Forelimb muscle (tissue), 1 donor: ENCODE measurements at places on chromosomes 13 and 19. TPM values are rescaled to one million over a fixed set of nuclear protein-coding genes. Genes with fewer than 3 reads are reported as not detected.

NOVA2 gene
- 3.6 TPM for polyA plus RNA-seq

- DNase-seq, result no peak
These were observed 481 bp downstream of the ALOX5AP start for GRCh38 chr13:30735872-30736175.

DNA sequence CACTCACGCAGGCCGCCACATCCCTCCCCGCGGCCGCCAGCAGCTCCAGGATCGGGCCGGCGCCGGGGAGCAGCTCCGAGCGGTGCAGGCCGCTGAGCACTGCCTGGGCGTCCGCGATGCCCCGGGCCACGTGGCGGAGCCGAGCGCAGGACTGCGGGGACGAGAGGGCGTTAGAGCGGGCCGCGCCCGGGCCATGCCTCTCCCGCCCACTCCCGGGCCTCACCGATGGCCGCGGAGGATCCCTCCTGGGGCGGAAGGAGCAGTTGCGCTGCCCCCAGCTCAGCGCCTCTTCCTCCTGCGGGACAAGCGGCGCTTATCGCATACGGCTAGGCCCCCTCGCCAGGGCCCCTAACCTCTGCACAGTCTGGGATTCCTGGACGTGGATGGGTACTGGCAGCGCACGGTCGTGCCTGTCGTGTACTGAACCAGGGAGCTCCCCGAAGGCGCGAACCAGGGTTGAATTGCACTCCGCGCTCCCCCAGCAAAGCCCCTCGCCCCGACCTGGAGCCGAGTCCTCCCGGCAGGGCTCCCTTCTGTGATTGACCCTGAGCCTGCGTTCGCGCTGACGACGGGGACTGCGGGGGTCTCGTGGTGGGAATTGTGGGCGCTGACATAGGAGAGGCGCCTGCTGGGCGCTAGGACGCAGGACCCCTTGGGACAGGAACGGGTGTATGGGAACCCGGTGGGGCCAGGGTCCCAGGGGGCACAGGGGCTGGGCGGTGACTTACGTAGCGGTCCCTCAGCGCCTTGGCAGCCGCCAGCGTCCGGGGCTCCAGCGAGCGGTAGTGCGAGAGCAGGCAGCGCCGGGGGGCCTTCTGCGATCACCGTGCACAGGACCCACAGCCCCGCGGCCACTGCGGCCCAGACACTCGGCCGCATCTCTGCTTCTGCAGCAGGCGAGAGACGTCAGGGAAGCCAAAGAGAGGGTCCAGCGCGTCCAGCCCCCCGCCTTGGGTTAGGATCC lies 673 bp downstream of the IFNL4 start:
- DNase-seq, result no peak

- no peak for DNase-seq
These were observed 108.9 kb downstream of the RBM26 start for GRCh38 chr13:79297128-79297527.

DNA sequence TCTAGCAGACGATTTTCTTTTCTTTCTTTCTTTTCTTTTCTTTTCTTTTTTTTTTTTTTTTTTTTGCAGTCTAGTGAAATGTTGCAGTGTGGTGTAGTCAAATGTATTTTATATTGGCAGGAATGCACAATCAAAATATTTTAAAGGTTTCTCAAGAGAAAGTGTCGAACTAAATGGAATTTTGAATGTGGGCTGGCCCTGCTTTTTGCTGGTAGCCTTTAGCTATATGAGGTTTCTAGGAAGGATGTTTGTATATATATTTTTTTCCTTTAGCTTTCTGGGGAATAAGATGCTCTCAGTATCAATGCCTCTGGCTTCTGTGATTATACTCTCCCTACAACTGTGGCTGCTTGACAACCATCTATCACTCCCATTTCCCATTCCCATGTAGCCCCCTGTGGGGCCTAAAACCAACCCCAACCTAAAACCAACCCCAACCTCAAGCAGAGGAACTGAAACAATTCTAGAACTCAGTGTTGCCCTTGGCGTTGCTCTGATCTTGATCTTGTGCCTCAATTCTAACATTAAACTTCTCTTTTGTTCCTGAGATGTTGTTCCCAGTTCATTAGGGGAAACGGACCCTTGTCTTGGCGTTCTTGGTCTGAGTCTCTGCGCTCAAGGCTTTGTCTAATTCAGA lies 27.1 kb downstream of the CYSLTR2 start:
- DNase-seq, result no peak

DNA sequence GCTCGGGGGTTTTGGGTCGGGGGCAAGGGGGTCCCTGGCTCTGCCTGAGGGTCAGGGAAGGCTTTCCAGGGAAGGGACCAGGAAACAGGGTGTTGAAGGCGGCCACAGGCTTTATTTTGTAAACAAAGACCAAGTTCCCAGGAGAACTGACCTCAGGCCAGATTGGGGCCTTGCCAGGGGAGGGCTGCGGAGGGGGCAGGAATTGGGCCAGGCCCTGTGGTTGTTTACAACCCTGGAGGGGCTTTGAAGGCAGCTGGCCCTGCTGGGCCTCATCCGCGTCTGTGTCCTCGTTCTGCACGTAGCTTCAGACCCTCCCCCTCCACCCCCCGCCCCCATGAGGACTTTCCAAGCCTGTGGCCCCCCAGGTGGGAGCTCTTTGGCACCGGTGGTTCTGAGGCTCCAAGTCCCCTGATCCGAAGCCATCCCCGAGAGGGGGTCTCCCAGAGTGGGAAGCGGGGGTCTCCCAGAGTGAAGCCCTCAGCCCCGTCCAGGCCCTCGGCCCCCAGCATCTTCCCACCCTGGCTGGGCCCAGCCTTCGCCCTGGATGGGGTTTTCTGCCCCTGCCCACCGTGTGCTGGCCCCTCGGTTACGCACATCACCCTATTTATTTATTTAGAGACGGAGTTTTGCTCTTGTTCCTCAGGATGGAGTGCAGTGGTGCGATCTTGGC lies 13.5 kb upstream of the BSG start:
- DNase-seq, result no peak
